ENCODE measurements at places on chromosomes 12 and 14. TPM values are rescaled to one million over a fixed set of nuclear protein-coding genes. Genes with fewer than 3 reads are reported as not detected.

VPS29 gene
- polyA plus RNA-seq, result 81.9 TPM

- no peak for DNase-seq
Measured at GRCh38 chr14:21090194-21090939, 8.1 kb downstream of the ZNF219 start.

GRCh38 chr12:131050463-131051154 is 96.9 kb downstream of the ADGRD1 start:
- no peak for DNase-seq

DNA sequence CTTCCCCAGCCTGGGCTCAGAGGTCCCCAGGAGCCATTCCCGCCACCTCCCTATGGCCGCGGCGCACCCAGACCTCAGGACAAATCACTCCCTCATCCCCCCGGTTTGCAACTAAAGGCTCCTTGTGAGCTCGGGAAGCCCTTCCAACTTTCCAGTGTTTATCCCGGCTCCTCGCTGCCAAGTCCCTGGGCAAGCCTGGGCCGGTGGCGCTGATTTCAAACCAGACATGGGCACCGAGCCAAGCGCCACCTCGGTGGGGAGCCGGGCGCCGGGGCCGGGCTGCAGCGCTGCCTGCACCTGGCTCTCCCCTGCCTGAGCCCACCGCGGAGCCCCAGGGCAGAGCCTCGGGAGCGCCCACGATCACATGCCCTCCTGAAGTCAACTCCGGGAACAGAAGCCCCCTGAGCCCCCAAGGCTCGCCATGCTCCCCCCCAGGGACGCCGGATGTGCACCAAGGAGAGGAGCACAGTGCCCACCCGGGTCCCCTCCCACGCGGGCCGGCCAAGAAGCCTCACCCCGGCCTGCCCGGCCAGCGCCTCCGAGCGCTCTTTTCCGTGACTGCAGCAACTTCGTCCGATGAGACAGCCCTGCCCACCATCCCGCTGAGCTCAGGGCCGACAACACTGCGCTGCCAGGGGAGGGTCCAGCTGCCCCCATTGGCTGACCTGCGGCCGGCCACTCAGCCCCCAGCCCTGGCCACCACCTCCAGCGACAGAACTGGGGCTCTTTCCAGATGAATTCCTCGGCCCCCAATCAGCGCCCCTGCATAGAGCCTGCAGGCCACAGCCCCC is 50.0 kb downstream of the NCOR2 start:
- peak; percentile 79 for DNase-seq

- no peak for DNase-seq
Measured at GRCh38 chr14:51370758-51371386, 130.8 kb downstream of the TMX1 start.

GRCh38 chr12:116365606-116366455 is 88.3 kb upstream of the MED13L start:
- DNase-seq, result no peak

DNA sequence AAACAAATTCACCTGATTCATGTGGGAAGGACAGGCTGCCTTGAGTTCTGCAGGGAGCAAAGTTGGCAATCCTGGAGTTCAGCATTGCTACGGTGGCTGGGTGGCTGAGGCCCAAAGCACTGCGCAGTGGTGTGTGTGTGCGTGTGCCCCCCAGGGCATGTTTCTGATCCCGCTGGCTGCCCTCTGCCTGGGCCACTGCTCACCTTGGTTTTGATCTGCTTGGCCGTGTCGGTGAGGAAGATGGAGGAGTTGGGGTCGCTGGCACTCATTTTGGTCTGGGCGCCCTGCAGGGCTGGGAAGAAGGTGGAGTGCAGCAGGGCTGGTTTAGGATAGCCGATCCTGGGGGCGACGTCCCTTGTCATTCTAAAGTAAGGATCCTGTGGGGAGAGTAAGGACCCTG is 19.1 kb downstream of the SLC25A47 start:
- peak; percentile 11 for DNase-seq

C12orf54 gene
- polyA plus RNA-seq, result 111 TPM

LMNTD1 gene
- polyA plus RNA-seq, result 22.9 TPM

DNA sequence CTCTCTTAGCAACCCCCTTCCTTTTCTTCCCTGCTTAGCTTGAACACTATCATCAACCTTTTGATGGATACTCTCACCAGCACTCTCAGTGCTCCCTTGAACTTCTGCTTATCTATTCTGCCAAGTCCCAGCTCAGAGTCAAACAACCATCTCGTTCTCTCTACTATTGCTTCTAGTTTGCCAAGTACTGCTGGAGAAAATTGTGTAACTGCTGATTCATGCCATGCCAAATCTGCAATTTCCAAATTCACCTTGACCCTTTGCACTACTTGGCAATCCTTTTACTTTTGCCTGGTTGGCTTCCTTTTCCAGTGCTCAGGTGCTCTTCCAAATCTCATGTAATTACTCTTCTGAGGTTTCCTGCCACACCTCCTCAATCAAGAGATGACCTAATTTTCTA is 2.8 kb upstream of the CCDC196 start:
- no peak for DNase-seq

OASL gene
- 2.8 TPM for polyA plus RNA-seq

NANOG gene
- 0.29 TPM for polyA plus RNA-seq

NTN4 gene
- 15.9 TPM for polyA plus RNA-seq

RTL1 gene
- polyA plus RNA-seq, result 0.34 TPM

DNA sequence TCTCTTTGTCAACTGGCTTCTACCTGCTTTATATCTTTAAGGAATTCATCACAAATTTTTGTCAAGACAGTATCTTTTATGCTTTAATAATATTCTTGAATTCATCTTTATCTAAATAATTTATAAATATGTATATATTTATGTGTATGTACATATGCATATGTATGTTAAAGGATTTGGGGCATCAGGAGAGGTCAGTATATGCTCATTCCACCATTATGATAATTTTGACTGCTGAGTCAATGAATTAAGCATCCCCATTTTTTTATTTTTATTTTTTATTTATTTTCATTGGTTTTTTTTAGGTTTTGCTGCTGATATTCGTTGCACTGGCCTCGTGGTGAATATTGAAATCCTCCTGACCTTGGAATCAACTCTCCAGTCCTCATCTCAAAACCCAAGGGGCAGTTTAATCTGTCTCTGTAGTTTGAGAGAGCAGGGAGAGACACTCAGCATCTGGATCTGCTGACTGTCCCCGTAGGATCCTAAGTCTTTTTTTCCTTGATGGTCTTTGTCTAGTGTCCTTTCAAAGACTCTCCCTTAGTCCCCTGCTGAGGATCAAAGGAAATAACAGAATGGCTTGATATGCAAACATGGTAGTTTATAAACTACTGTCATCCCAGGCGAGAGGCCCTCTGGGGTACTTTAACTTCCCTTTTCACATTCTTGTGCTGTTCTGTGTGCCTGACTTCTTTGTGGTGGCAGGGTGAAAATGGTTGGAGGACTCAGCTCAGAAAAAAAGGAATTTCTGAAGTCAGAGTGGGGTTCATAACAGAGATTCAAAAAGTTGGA is 218.7 kb downstream of the DIO2 start:
- DNase-seq, result no peak

Data from testis (tissue), 5 donors.